Progenitor cell of endocrine pancreas (in vitro differentiated cells): ENCODE measurements at places on chromosomes 6 and 20.

DNA sequence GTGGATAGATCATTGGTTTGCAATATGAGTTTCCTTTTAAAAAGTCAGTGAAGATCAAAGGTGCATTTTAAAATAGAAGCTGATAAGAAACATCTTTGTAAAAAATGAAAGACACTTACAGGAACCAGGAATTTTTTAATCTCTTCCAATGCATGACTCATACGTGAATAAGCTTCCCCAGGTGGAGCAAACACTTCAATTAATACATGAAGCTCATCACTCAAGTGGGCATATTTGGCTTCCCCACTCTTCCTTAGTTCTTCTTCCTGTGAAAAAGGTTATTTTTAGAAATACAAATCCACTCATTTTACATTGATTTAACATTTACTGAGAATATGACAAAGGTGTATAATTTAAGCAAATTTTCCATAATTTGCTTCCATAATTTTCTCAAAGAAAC, 308.1 kb downstream of the KHDRBS2 start:
- DNase-seq = no peak

DNA sequence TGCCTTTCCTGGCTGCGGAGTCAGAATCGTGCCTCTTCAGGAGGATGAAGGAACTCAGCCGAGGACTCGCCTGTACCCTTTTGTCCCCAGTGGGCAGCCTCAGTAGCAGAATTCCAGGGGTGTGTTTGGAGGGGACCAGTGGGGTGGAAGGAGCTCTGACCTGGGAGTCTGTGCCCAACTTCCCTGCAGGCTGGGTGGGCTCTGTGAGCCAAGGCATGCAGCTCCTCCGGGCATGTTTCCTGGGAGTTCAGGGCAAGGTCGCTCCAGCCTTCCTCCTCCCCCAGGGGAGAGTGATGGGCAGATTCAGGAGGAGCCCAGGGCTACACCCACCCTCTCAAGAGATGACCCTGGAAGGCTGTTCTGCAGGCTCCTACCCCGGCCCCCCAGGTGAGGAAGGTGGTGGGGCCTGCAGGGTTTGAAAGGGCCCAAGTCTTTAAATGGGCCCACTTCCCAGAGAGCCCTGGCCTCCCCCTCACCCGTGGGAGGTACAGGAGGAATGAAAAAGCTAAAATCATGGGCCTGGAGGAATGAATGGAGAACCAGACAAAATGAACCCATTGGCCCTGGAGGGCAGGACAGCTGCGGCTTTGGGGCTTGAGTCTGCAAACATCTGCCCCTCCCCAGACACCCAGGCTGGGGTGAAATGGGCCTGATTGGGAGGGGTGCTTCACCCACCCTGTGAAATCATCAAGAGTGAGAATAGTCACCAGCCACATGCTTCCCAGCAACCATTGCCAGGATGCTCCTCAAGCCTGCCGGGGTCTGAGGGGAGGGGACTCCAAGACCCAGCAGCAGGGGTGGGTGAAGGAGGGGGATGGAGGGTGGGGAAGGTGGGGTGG, 77.6 kb upstream of the PMEPA1 start:
- DNase-seq = no peak

DNA sequence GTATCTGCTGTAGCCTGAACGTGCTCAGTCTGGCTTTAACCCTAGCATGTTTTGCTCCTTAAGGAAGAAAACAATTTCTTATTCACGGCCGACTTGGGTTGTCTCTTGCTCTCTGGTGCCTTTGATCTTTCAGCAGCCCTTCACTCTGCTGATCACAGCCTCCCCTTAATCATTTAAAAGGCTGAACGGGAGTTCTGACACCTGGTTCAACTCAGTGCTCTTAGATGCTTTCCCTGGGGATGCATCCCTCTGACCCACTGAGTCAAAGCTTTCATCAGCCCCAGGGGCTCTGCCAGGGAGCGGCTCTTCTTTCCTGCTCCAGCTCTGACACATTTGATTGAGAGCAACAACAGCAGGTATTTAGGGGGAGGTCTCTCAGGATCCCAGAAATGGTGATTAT, 79.0 kb upstream of the FYN start:
- no peak for DNase-seq

DNA sequence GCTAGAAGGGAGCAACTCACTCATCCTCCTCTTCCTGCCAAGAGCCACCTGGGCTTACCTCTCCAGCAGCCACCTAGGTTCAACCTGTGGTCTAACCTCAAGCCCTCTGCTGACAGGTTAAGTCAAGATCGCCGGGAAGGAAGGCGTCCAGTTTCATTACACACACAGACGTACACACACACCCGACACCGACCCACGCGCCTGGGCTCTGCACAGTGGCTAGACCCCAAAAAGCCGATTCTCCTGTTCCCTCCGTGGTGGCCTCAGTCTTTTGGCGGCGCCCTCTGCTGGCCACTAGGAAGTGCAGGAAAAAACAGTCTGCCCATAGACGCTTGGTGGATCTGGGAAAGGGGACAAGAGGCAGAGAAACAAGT, 52.8 kb downstream of the MRPL14 start:
- DNase-seq = peak; percentile 41

DNA sequence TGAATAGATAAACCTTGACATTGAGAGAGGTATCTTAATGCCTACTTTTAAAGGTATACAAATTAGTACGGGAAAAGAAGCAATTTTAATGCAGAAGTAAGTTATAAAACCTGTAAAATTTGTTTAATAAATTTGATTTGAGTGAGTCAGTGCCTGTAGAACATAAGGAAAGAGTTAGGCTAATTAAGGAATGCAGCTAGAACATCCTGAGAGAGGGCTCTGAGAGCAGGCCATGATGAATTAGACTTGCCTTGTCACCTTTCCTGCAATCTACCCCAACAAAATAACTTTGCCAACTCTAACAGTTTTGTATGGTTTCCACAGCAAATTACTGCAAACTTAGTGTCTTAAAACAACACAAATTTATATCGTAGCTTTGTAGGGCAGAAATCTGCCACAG, 700.8 kb downstream of the RFPL4B start:
- no peak for DNase-seq

DNA sequence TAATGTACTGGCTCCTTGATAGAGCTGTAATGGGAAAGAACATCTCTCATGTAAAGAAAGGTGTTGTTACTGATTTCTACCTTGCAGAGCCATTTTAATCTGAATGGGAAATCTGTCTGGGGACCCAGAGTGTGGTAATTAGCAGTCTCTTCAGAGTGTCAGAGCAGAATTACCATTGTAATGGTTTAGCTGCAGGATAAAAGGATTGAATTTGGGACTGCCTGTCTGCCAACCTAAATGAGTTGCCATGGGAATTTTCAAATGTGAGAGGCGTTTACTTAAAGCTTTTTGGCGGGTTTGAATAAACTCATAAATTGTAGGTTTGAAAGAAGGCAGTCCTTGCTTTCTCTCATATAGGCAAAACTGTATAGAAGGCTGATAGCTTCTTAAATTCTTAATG, 128.8 kb downstream of the QKI start:
- no peak for DNase-seq
